ENCODE measurements at places on chromosomes 13 and 19. TPM values are rescaled to one million over a fixed set of nuclear protein-coding genes. Genes with fewer than 3 reads are reported as not detected.
A peak's percentile ranks its signal among the peaks of the same experiment; 100 is the strongest.

Gene ZNF569
- 3.3 TPM for total RNA-seq

DNA sequence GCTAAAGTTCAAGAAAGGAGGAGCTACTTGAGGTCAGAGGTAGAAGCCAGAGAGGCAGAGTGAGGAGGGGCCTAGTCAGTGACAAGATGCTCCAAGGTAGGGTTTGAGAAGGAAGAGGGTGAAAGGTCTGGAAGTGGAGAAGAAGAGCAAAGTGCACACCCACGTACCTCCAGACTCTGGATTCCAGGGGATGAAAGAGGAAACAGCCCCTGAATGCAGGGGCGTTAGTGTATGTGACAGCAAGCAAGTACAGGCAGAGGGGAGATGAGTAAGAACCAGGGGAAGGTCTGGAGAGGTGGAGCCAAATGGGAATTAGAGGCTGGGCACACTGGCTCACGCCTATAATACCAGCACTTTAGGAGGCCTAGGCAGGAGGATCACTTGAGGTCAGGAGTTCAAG lies 8.7 kb downstream of the RPS28 start:
- no peak for DNase-seq

- no peak for DNase-seq
Observed at GRCh38 chr19:19074196-19074882, 10.5 kb downstream of the SLC25A42 start.

Gene MADCAM1
- 4.4 TPM for total RNA-seq

DNA sequence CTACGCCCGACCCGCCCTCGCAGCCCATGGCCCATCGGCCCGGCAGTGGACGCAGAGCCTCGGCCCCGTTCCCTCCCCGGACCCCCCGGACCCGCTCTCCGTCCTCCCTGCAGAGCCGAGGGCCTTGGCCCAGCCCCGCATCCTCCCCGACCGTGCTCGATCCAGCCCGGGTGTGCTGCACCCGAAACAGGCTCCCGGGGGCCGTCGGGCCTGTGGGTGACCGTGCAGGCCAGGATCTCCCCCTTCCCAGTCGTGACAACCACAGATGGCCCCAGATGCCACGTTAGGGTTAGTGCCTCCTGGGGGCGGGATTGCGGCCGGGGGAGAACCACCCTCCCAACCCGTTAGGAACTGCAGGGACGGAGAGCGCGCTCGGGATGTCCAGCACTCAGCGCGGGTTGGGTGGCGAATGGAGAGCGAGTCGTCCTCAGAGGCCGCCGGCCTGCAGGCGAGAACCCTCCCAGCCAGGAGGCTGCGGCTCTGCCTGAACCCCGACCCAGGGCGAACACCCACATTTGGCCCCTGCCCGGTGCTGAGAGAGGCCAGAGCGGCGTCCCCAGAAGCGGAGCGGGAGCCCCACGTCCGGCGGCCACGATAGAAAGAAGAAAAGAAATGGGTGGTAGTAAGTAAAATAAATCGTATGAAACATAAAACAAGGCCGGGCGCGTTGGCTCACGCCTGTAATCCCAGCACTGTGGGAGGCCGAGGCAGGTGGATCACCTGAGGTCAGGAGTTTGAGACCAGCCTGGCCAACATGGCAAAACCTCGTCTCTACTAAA lies 6.7 kb upstream of the MADCAM1 start:
- DNase-seq = peak; percentile 56

Gene DACT3
- 7.8 TPM for total RNA-seq

DNA sequence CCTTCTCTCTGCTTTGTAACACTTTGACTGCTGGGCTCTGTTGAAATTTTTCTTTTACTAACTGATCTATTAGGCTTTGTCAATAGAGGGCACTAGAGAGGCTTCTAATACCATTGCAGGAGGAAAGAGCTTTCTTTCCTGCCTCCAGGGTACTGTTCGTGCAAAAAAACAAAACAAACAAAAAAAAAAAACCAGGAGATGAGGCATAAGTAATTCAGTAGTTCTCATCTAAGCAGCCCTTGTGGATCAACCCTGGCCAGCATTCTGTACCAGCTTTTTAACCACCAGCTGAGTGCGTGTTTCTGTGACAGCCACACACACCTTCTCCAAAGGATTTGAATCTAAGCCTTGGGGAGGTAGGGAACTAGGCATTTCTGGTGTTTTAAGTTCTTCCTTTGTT lies 1707.6 kb upstream of the SLC10A2 start:
- DNase-seq = peak; percentile 45

GRCh38 chr19:10074153-10074552 lies 12.0 kb upstream of the SHFL start:
- no peak for DNase-seq

Gene FGF22
- 0.46 TPM for total RNA-seq

DNA sequence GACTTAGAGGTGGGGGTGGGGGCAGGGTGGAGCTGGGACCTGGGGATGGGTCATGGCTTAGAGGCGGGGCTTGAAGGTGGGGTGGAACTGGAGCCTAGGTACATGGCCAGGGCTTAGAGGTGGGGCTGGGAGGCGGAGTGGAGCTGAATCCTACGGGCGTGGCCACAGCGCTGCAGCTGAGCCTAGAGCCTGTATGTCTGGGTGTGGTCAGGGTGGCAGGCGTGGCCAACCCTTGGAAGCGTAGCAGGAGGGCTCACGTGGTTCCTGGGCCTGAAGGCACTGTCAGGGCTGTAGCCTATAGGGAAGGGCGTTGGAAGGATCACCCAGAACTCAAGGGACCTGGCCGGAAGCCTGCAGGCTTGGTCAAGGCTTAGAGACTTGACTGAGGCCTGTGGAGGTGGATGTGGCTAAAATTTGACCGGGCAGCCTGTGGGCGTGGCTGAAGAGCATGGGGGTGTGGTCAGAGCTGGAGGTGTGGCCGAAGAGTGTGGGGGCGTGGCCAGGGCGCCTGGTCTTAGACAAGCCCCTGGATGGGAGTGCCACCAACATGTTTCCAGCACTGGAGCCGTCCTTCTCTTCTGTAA lies 24.3 kb downstream of the COLGALT1 start:
- peak; percentile 42 for DNase-seq

- DNase-seq = no peak
Observed at GRCh38 chr19:47587295-47587694, 14.3 kb upstream of the ZNF541 start.

DNA sequence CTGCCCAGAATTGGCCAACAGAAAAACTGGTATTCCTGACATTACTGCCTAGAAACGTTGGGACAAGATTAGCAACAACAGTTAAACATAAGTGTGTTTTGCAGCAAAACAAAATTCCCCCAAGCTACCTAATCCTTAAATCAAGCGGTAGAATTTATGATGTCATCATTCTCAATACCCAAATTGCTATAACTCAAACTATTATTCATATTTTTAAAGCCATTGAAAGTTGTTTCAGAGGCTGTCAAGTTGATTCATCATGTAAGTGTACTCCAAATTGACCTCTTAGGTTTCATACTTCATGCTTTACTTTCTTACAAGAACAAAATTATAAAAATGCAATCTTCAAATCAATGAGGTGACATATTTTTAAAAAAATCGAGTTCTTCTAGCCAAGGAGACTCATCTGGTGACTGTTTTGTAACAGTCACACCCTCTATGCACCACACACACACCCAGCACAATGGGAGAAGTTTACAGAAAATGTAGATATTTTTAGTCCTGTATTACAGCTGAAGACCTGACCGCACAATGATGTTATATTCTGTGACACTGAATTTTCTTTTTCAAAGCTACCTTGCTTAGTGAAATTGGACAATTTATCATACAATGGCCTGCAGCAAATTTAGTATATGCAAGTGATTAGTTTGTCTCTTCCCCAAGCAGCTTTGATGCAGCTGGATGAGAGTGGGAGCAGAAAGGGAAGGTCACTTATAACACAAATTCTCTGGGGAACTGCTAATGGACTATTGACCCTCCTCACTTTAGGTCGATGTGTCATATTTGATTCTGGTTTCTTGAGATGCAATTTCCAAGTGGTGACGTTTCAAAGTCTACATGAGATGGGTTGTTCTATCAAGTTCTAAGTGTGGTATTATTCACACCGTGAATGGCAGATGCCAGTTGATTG lies 345.3 kb upstream of the OBI1 start:
- no peak for DNase-seq

DNA sequence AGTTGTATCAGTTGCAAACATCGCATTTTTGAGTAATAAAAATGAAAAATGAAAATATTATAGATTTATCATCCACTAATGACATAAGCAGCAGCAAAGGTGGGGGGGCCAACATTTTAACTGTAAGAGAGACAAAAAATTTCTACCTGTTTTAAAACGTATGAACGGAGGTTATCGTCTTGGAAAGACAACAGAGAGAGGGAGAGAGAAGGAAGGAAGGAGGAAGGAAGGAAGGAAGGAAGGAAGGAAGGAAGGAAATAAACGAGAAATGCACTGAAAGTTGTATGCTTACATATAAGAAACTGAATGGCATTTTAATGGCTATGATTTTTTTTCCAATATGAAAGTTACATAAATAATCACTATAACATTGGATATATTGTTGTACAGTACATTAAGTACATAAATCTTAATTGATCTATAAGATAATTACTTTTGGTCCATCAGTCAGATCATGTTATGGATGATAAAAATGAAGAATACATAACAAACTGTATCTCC lies 862.8 kb upstream of the SLITRK1 start:
- no peak for DNase-seq

DNA sequence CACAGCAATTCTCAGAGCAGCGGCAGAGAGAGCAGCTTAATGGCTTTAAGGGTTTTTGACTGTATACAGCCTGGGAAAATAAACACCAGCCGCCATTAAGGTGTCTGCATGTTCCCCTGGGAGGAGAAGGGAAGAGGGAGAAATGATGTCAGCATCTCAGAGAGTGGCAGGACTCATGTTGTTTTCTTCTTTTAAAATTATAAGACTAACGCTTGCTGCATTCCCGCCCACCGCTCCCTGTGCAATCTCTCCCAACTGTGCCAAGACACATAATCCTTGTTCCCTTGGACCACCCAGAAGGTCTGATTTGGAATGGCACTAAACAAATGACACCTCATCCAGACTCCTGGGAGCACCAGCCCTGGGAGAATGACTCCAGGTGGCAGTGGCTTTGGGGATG lies 27.7 kb upstream of the FAM216B start:
- DNase-seq = peak; percentile 93

DNA sequence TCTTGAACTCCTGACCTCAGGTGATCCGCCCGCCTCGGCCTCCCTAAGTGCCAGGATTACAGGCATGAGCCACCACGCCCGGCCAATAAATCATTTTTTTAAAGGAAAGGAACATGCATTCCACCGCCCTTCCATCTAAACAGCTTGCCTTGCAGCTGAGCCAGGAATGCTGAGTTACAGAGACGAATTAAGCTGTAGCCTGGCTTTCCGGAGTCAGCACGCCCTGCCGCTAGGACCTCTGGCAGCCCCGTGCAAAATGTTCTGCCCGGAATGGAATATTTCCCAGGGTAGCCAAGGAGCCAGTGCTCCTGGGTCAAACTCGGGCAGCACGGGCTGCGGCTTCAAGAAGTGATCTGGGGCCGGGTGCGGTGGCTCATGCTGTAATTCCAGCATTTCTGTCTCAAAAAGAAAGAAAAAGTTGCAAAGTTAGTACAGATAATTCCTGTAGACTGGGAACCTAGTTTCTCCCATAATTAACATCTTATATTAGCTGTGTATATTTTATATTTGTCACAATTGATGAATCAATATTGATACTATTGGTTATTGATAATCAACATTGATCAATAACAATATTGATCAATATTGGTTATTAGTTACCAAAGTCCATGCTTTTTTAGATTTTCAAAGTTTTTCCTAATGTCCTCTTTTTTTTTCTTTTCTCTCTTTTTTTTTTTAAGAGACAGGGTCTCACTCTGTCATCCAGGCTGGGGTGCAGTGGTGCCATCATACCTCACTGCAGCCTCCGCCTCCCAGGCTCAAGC lies 19.2 kb downstream of the ATCAY start:
- no peak for DNase-seq

Gene ZIC2
- total RNA-seq = 0.06 TPM

Gene R3HDM4
- 69.2 TPM for total RNA-seq

Gene ZNF441
- 9.4 TPM for total RNA-seq

Gene ZNF578
- total RNA-seq = 2.5 TPM

- DNase-seq = peak; percentile 98
Observed at GRCh38 chr19:41363753-41364523, at the start of gene B9D2. TSS of gene B9D2 (minus strand) at chr19:41364149. CDS start at chr19:41363519, 630 bp downstream.

GRCh38 chr13:46953331-46953730 lies 56.5 kb upstream of the HTR2A start:
- DNase-seq = no peak

GRCh38 chr19:5314012-5314906 lies 26.4 kb downstream of the PTPRS start:
- no peak for DNase-seq

DNA sequence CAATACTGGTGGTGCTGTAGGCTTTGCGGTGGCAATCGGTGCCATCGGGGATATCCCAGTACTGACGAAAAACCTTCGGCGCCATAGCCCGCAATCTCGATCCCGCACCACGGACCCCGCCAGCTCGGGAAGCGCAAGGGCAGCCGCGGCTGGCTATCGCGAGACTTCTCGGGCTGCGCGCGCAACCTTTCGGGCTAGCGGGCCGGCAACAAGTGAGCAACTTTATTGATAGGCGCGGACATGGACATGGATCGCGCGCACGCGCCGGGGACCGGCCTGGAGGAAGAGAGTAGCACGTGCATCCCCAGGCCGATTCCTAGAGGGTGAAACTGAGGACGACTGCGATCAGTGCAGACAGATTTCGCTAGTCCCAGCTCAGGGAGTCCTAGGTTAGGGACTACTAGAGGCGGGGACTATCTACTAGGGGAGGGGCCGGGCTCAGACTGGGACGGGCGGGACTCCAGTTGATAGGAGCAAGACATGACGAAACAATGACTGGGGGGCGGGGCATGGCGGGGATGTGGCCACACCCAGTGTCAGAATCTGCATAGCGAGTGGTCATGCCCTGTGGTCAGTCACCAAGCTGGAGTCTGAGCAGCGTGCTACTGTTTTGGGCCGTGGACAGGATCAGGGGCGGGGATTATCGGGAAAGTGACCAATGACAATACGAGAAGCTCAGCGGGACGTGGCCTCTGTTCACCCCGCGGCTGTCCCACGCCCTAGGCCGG lies at the start of gene NDUFA11:
TSS of gene NDUFA11 (minus strand) at position 167 of the 728 bp plus-strand sequence. CDS start at position 85, 82 bp downstream.
- peak; percentile 98 for DNase-seq

Gene LILRB4
- total RNA-seq = 8.0 TPM

DNA sequence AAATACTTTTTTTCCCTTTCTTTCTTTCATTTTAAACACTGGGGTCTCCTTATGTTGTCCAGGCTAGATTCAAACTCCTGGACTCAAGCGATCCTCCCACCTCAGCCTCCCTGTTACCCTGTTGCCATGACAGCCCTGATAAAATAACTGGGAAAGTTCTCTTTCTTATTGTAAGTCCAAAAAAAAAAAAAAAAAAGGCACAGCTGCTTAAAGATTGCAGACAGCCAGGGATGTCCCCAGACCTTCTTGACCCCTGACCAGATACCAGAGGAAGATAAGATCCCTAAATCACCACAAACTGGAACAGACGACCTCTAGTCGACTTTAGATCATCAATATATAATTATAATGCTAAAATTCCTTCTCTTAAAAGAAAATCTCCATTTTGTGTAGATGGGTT lies 1.1 kb upstream of the MVB12A start:
- no peak for DNase-seq

GRCh38 chr19:900302-901111 lies 7.2 kb downstream of the RNU6-9 start:
- DNase-seq = no peak

Gene OR10H1
- not detected for total RNA-seq
